ENCODE measurements at places on chromosomes 3 and 15.

DNA sequence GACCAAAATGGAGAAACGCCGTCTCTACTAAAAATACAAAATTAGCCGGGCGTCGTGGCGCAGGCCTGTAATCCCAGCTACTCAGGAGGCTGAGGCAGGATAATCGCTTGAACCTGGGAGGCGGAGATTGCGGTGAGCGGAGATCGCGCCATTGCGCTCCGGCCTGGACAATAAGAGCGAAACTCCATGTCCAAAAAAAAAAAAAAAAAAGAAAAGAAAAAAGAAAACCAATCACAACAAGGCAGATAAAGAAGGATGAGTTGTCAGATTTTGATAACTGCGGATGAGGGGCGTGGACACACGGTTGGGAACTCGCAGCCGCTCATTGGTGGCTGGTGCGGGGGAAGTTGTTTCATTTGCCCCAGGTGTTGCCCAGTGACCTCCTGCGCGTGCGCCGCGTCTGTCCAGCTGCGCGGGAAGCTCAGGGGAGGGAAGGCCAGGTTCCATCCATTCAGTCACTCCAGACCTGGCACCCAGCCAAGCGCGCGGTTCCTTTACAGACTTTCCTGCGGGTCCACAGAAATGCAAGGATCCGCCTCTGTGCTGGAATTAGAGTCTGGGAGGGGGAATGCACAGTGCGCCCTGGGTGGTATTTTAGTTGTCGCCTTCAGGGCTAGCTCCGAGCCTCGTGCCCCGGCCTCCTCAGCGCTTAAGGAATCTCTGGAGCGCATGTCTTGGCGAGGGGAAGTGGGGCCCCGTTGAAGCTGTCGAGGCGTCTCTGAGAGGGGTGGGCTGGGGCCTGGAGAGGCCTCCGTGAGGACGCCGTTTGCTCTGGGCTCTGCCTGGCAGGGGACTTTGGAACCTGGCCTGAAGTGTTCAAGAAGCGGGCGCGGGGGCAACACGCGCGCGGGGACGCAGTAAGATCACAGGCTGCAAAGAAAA lies 708 bp upstream of the GCHFR start:
- DNase-seq = no peak

- no peak for DNase-seq
Observed at GRCh38 chr3:146653978-146654377, 48.8 kb upstream of the PLSCR5 start.

GRCh38 chr3:42678447-42678846 lies 6.9 kb upstream of the KLHL40 start:
- no peak for DNase-seq

GRCh38 chr3:117282566-117282965 lies 573.0 kb downstream of the TUSC7 start:
- no peak for DNase-seq

DNA sequence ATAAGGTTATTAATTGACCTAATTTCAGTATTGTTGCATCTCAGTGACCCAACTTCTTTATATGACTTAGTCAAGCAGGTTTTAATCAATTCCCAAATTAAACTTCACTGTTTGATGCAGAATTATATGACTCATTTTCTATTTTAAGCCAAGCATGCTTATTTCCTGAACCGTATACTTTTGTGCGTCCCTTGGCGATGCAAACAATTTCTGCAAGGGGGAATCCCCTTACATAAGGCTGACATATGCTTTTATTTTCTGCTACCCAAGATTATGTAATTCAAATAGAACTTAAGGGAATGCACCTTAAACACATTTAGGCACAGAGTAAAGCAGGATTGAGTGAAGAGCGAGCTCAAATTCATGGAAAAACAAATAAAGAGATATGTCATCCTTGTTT lies 303.9 kb downstream of the PDCD6IP start:
- no peak for DNase-seq

- no peak for DNase-seq
Observed at GRCh38 chr3:43994657-43995546, 246.8 kb upstream of the TOPAZ1 start.

- no peak for DNase-seq
Observed at GRCh38 chr15:48800811-48801455, 9.9 kb downstream of the CEP152 start.

- DNase-seq = no peak
Observed at GRCh38 chr3:149494759-149495580, 20.5 kb downstream of the TM4SF4 start.

DNA sequence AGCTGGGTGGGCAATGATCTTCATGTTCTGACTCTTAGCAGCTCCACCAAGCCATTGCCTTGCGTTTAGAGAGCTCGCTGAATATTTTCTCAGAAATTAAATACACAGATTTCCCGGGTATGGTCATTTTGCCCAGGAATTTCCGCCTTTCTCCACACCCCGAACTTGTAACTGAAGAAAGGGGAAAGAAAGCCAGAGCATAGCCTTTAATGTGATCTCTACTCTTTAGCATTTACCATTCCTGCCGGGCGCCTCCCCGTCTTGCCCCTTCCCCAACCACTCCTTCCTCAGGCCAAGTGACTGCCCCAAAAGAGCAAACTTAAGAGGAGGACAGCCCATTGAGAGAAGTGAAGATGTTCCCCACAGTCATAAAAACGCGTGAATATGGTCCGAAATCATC lies 53.1 kb downstream of the LMCD1 start:
- no peak for DNase-seq

DNA sequence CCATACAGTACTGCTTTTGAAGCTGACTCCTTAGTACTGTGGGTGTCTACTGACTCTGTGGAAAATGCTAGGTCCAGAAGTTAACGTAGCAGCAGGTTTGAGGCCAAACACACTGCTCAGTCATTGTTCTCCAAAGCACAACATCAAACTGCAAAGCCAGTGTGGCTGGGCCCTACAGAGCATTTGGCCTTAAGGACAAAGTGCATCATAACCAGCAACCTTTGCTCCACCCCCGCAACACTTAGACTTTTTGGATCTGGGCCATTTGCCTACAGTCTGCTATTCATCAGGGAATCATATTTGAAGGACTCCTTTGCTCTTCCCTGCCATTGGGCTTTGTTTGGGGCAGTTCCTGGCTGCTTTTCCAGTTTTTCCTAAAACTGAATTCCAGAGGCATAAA lies 43.1 kb upstream of the ARL6 start:
- DNase-seq = no peak

GRCh38 chr15:45401665-45402161 lies 23.4 kb upstream of the GATM start:
- DNase-seq = no peak

DNA sequence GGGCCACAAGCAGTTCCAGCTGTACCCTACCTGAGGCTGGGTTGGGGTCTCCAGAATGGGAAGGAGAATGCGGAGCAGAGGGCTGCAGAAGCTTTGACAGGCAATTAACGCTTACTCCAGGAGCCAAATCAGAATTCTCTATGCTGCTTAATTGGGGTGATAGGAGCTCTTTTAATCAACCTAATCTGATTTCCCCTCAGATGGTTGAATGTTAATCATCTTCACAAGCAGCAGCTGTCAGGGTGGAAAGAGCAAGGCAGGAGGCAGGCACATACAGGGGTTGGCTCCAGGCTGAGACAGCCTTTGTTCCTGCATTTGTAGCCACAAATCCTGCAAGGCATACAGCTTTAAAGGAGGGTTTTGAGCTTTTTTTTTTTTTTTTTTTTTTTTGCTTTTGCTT lies 2.6 kb downstream of the CILP start:
- no peak for DNase-seq

- DNase-seq = no peak
Observed at GRCh38 chr3:153752405-153753027, 368.7 kb upstream of the ARHGEF26 start.

DNA sequence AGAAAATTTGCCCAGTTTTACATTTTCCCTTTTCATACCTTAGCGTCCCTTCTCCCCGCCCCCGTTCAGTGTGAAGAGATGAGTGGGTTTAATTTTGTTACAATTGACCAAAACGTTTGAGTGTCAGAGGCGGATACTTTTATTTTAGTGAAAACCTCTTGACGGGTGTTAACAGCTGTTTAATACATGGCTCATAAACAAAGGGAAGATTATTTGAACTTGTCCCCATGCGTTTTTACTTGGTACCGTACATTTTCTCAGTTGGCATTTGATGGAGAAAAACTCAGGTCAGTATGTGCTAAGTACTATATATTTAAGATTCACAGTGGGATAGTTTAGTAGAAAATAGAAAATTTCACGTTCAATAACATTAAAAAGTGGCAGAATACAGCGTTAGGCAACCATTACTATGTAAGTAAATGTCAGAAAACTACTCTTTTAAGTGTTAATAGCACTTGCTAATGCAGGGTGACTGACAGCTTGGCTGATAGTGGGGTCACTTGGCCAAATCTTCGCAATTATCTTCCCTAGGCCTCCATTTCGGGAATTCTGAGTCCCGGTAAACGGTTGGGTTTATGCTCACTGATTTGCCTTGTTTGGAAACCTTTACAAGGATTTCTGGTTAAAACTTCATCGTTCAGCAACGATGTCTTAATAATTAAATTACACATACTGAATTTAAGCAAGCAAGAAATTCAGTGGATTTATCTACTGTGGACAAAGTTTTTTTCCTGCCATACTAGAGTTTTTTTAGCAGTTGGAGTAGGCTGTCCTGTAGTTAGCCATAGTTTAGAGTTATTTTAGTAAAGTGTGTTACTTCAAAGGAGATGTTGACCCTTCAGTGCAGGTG lies 4.8 kb downstream of the CHD2 start:
- DNase-seq = no peak

DNA sequence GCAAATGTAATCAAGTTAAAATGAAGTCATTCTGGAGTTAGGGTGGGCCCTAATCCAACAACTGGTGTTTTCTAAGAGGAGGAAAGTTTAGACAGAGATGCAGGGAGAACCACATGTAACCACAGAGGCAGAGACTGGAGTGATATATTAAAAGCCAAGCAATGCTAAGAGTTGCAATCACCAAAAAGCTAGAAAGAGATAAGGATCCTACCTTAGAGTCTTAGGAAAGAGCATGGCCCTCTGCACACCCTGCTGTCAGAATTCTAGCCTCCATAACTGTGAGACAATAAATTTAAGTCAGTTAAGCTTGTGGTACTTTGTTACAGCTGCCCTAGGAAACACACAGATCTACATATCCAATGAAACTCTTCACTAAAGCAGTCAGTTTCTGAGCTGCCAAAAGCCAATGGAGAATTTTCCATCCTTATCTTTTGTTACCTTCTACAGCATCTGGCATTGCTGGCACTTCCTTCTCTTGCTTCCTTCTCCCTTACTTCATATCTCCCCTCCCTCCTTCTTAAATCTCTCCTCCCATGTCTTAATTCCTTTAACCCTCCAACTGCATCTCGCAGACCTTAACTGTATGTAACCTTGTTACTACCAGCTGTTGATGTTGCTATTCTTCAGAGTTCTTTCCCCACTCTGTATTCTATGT lies 11.2 kb downstream of the DCBLD2 start:
- DNase-seq = no peak

- DNase-seq = no peak
Observed at GRCh38 chr15:59997070-59997701, 6.9 kb upstream of the FOXB1 start.

DNA sequence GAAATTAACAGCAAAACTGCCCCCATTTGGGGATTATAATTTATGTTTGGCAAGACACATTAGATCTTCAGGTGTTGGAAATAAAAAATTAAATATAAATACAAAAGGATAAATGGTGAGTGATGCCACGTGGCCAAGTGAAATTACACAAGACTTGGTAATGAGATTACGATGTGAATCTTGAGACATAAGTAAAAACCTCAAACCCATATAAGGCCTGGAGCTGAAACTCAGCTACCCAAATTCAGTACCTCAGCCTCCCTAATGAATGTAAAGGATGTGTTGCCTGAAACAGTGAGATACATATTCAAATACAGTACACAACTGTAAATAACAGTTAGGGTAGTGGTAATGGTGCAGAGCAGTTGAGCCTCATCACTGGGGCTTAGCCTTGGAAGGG lies 1146.6 kb downstream of the OTOL1 start:
- no peak for DNase-seq

DNA sequence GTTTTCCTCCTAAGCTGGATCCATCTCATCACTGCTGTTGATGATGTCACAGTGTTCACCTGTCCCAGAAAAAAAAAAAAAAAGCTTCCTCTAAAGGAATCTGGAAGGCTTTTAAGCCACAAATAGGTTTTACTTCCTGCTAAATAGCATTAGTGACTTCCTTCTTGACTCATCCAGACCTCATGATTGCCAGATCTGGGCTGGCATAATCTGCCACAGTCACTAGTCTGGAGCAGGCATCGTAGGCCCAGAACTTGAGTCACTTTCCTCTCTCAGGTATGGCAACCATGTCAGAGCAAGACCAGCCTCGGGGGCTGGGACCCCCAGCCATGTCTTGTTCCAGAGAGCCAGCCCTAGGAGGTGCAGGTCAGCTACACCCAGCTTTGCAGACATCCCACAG lies 266.5 kb upstream of the CADM2 start:
- no peak for DNase-seq

- no peak for DNase-seq
Observed at GRCh38 chr3:89414270-89414669, 306.8 kb downstream of the EPHA3 start.

- no peak for DNase-seq
Observed at GRCh38 chr3:129504471-129505100, 23.9 kb upstream of the RHO start.

GRCh38 chr3:77376511-77376910 lies 336.6 kb downstream of the ROBO2 start:
- no peak for DNase-seq

DNA sequence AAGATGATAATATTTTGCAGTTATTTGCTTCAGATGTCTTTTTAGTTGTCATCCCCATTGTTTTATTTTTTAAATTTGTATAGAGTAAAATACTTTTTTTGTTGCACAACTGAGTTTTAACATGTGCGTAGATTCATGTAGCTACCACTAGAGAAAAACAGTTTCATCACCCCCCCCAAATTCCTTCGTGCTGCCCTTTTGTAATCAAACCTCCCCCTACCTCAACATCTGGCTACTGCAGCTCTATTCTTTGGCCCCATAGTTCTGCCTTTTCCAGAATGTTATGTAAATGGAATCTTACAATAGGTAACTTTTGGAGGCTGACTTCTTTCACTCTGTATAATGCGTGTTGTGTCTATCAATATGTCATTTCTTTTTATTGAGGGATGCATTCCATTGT lies 232.0 kb upstream of the RASGRP1 start:
- DNase-seq = no peak

DNA sequence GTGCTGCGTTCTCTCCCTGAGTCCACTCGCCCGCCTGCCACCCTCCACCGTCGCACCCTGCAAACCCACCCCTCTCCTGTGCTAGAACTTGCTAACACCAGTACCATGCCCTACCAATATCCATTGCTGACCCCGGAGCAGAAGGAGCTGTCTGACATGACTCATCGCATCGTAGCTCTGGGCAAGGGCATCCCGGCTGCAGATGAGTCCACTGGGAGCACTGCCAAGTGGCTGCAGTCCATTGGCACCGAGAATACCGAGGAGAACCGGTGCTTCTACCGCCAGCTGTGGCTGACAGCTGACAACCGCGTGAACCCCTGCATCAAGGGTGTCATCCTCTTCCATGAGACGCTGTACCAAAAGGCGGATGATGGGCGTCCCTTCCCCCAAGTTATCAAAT lies 4.9 kb upstream of the ALAS1 start:
- no peak for DNase-seq

DNA sequence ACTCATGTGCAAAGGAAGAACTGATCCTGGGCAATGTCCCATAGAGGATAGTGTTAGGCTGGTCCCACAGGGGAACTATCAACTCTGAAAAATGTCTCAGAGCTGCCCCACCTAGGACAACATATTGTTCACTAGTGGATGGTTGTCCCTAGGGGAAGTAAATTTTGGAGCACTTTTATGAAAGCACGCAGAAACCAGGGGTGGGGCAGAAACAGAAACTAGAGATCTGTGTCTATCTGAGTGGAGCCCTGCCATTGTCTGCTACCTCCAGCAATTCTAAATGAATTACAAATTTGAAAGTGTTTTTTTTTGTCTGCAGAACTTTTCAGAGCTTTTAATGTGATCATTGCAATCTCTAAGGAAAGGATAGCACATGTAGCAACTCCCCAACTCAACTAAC lies 357.1 kb upstream of the PROK2 start:
- DNase-seq = no peak
